ENCODE measurements at places on chromosomes 2 and 18. TPM values are rescaled to one million over a fixed set of nuclear protein-coding genes. Genes with fewer than 3 reads are reported as not detected.

Gene CYP1B1
- total RNA-seq, result 8.0 TPM

Gene ITGA6
- 200 TPM for total RNA-seq

Gene C2orf92
- total RNA-seq, result 8.5 TPM

Gene CPLX4
- not detected for total RNA-seq

Gene CGREF1
- total RNA-seq, result 1.6 TPM

Gene GPR45
- not detected for total RNA-seq

Gene SNRPD1
- total RNA-seq, result 11.5 TPM

Gene TRMT61B
- 11.6 TPM for total RNA-seq

Gene EIF2B4
- total RNA-seq, result 21.2 TPM

Gene DSG1
- 17.2 TPM for total RNA-seq

All from tongue (tissue), 3 donors.